ENCODE measurements at places on chromosomes 1 and 21.

- no peak for DNase-seq
These were observed 35.7 kb downstream of the FNBP1L start for GRCh38 chr1:93483606-93484005.

GRCh38 chr1:229689904-229690303 lies 63.9 kb downstream of the URB2 start:
- no peak for DNase-seq

- DNase-seq: no peak
These were observed 250.8 kb upstream of the KIAA0040 start for GRCh38 chr1:175443332-175443731.

DNA sequence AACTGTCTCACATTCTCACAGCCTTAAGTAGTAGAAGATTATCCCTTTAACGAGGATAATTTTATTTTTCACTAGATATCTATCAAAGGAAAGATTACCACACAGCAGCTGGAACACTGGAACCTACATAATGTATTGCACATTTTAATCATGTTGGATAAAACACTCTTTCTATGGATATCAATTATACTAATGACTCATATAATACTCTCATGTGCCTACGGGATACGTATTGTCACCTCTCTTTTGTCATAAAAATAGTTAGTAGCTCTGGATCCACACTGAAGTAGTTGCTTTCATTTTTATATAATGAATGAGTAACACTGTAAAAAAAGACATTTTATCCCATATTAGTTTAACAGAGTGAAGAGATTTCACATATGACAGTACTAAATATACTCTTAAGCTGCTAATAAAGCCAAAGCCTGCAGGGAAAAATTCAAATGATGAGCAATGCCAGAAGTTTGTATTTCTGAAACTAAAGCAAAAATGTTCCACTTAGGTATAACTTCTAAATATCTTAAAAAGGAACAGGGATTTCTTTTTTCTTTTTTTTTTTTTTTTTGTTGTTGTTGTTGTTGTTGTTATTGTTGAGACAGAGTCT lies 408.7 kb upstream of the PKN2 start:
- DNase-seq: no peak

DNA sequence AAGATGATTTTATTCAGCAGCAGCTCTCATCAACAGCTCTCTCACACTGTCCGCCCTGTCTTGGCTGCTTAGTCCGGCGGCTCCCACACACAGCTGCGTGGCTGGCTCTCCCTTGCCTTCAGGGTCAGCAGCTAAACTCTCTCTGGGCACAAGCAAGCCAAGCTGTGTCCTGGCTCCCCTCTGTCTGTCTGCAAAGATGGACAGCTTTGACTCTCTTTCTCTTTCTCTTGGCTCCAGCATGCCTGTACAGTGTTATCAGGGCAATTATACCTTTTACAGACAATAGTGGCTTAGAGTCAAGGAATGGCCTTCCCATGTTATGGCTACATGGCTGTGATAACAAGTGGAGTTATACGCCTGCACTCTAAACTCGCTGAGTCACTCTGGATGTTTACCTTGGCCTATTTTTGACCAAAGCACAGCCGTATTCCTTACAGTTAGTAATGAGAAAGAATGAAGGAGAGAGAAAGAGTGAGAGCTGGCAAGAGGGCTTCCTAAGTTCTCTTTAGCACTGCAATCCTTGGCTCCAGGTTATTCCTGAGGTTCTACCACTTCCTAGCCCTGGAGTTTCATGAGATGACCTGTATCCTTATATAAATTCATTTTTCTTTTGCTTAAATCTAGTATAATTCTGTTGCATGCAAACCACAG lies 59.9 kb upstream of the ZSWIM5 start:
- no peak for DNase-seq

DNA sequence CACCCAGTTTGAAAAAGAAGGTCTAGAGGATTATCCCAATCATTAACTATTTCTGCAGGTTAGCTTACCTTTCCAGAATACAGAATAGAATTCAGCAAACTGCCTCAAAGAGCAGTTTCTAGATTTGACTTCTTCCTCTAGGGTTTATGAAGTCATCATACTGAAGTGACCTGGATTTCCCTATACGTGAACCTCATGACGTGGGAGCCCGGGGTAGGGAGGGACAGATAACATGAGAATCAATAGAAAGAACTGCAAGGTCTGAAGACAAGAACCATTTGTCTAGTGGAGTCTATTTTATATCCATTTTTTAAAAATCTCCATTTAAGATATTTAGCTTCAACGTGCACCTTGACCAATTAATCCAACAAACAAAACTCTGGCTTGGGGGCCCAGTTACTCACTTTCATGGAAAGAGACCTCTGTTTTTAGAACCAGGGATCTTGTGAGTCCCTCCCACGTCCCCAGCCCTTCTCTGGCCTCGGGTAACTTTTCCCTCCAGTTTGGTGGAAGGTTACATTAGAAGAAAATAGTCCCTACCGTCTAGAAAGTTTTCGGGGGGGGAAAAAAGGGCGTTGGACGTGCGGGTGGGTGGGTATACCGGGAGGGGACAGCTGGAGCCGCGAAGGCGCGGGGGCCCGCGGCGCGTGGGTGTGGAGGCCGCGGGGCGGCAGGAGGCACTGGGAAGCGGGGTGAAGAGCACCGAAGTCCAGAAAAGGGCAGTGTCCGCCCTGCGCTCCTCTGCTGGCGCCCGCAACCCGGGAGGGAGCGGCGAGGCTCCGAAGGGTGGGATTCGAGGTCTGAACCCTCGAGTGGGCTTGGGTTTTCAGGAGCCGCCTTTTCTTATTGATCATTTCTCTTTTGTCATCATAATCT lies 13.8 kb upstream of the POGZ start:
- peak; percentile 56 for DNase-seq

DNA sequence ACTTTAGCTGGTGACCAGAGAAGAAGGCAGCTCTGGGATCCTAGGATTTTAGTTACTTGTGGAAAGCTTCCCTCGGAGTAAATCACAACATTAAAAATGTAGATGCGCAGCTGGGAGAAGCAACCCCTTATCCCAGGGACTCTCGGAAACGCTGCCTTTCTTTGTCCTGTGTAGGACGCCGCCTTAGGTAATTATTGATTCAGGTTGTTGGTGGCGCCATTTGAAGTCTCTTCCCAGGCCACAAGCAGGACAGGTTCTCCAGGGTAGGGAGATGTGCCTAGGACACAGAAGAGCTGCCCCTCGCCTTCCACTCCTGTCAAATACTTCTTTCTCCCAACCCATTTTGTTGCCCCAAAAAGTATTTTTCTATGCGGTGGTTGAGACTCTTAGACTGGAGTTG lies 10.3 kb downstream of the SLC37A1 start:
- DNase-seq: no peak

DNA sequence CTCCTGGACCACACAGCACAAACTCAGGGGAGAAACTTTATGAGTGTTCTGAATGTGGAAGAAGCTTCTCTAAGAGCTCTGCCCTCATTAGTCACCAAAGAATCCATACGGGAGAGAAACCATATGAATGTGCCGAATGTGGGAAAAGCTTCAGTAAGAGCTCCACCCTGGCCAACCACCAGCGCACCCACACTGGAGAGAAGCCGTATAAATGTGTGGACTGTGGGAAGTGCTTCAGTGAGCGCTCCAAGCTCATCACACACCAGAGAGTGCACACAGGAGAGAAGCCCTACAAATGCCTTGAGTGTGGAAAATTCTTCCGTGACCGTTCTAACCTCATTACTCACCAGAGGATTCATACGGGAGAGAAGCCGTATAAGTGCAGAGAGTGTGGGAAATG lies 22.5 kb downstream of the ZSCAN20 start:
- DNase-seq: no peak

DNA sequence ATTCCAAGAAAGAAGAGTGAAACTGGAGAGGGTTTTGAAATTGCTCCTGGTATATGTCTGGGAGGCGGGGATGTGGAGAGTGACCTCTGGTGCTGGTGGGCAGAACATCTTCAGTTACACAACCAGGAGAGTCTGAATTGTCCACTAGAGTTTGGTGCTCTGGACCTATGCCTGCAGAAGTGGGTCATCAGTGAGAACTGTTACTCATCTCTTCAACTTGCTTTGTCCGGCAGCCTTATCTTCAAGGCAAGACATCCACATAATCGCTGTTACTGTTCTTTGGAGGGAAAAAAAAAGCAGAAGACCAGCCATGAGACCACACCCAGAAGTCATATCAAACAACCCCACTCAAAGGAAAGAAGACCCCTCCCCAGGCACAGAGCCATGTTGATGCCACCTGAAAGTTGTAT lies 14.9 kb downstream of the SH2D1B start:
- no peak for DNase-seq

GRCh38 chr1:46334030-46334384 lies 6.6 kb upstream of the NSUN4 start:
- DNase-seq: no peak

DNA sequence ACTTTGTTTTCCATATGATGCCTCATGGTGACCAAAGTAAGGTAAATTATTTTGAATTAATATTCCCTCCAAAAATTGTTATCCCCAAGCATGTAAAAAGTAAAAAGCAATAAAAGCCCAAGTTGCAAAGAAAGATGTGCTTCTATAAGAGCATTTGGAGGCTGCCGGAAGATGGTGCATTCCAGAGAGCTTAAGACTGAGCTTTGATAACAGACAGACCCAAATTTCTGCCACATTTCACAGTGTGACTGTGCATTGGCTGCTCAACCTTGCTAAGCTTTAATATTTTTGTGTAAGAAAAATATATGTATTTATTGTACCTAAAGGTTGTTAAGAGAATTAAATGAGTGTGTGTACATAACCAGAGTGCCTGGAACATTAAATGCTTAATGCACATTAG lies 67.9 kb downstream of the CYYR1 start:
- no peak for DNase-seq
